RCC 7860 (cell line): ENCODE measurements at places on chromosomes 4 and X.

GRCh38 chr4:26010304-26010703 lies 96.3 kb downstream of the SMIM20 start:
- DNase-seq = no peak

DNA sequence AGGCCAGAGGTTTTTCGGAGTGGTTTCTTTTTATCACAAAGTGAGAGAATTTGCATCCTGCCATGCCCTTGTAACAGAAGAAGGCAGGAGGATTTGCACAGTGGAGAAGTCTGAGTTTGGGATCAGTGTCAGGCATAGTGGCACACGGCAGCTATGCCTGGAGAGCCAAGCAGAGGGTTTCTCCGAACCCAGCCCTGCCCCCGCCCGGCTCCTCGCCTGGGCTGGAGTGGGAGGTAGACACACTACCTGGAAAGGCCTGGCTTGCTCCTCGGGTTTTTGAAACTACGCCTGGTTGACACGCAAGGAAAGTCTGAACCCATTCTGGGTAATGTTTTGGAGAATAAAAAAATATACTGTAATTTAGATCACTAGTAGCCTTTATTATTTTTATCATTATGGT lies 1653.6 kb upstream of the TENM3 start:
- no peak for DNase-seq

DNA sequence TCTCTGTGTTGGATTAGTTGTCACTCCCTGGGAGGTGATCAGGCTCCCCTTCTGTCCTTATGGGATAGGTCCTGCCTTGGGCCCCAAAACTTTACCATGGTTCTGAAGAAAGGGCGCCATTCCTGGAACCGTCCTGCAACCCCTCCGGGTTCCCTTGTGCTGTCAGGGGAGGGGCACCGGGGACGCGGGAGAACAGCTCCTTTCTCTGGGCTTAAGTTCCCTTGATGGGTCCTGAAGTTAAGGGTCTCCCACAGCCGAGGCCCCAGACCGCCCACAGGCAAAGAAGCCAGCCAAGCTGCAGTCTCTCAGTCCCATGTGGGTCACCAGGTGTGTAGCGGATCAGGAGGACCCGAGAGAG lies 44.8 kb downstream of the UGT2A3 start:
- DNase-seq = no peak

- no peak for DNase-seq
These were observed 5.0 kb upstream of the BANK1 start for GRCh38 chr4:101785486-101785885.

- DNase-seq = no peak
These were observed 482.8 kb downstream of the STIM2 start for GRCh38 chr4:27343411-27343810.
